ENCODE measurements at places on chromosomes 12 and 14. TPM values are rescaled to one million over a fixed set of nuclear protein-coding genes. Genes with fewer than 3 reads are reported as not detected.

Gene SARNP
- 218 TPM for total RNA-seq

Gene NOXRED1
- total RNA-seq = not detected

Gene P2RX2
- total RNA-seq = not detected

Gene CLEC4D
- not detected for total RNA-seq

Gene TPPP2
- total RNA-seq = not detected

Data from Caki2 (cell line).